ENCODE measurements at places on chromosomes 4 and X.

DNA sequence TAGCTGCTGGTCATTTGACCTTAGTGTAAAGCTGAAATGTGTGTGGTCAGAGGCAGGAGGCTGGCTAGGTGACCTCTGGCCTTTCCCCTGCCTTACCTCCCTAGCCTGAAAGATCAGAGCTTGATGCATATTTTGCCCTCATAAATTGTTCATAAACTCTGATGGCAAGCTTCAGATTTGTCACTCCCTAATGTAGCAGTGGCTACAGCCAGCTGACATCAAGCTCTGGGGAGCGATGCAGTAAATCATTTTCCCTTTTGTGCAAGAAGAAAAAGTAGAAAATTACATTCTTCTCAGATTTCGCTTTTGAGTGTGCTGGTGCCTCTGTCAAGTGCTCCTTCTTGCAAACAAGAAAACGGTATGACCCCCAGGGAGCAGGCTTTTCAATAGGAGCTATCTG is 87.7 kb upstream of the MAGEA4 start:
- DNase-seq, result no peak

DNA sequence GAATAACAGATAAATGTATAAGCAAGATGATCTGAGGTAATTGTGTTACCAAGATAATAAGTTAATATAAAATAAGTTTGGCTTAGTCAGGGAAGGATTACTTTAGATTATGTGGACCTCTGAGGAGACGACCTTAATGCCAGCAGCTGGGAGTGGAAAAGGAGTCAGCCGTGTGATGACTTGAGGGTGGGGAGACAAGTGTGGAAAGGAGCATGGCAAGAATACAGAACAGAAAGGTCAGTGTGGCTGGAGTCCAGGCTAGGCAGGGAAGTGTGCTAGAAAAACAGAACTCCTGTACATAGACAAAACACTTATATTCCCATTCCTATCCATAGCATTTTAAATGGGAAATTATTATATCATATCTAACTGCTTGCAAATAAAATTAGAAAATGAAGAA is 138.8 kb downstream of the PDLIM5 start:
- DNase-seq, result no peak

DNA sequence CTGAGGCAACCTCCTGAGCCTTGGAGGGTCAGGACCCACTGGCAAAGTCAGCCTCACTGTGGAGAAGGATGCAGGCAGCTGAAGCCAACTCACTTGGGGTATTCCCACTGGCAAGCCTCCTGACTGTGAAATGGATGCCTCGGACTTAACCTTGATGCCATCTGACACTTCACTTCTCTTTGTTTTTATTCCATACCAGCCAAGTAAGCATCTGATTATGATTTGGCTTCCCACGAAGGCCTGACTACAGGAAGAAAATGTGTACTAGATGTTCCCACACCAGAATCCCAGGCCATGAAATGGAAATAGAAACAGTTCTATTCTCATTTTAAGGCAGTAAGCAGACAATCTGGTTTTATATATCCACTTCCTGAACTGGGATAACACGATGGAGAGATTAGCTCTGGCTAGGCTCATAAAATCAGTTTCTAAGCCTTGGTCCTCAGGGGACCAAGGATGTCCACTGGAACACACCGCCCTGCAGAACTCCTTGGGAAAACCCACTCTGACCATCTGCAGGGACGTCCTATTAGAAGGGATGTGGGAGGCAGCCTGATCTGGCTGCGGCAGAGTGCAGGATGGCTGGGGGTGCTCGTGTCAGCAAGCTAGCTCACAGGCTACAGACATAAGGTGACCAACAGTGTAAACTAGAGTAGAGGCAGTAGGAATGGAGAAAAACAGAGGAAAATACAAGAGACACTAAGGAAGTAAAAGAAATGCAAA is 89.3 kb downstream of the TSPAN5 start:
- no peak for DNase-seq

- no peak for DNase-seq
These were observed 33.9 kb downstream of the NBDY start for GRCh38 chrX:56762707-56763555.

DNA sequence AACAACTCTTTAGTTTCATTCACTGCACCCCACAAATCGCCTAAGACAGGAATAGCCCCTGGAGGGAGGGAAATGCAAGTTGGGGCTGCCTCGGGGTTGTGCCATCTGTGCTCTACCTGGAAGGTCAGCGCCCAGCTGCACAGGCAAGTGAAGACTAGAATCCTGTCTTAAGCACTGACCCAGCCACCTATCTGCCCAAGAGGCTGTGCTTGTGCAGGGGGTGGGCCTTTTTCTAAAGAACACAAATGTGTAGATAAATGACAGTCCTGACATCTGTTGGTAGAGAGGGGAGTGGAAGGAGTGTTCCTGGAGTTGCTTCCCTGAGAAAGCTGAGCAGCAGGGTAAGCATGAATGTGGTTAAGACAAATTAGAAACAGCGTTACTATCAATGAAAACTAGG is 15.7 kb downstream of the ZNF518B start:
- no peak for DNase-seq

GRCh38 chr4:79875344-79875899 is 197.6 kb downstream of the ANTXR2 start:
- no peak for DNase-seq

GRCh38 chr4:151325111-151325948 is at the start of gene SH3D19:
Gene SH3D19 (minus strand): TSS chr4:151325605. CDS start chr4:151325352, 253 bp downstream.
- DNase-seq, result no peak
